SK-N-MC (cell line): ENCODE measurements at places on chromosomes 11 and 22.

- no peak for DNase-seq
These were observed 533.5 kb downstream of the TBC1D22A start for GRCh38 chr22:47295982-47296381.

- DNase-seq: no peak
These were observed 12.1 kb downstream of the TRPM5 start for GRCh38 chr11:2432171-2432621.

DNA sequence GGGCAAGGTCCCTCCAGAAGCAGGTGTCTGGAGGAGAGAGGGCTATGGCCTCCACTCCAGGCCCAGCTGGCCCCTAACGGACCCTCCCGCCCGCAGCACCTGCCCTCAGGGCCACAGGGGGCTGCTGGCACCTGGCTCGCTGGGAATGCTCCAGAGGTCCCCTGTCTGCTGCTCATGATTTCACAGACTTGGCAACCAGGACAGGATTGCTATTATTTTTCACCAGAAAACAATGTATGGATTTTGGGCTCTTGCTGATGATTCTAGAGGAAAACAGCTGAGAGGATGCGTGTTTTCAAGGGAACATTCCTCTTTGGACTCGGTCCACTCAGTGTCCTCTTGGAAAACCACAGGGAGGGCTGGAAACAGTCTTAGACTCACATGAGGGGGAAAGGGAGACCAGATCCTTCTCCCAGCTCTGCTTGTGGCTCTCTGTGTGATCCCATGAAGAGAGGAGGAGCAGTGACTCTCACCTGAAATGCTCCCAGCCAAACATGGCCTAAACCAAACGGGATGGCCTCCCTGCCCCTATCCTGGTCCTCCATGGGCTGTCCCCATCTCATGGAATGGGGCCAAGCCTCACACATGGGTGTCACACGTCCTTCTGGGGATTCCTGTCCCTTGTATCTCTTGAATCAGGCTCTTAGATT, 15.8 kb downstream of the MYEOV start:
- DNase-seq: no peak

DNA sequence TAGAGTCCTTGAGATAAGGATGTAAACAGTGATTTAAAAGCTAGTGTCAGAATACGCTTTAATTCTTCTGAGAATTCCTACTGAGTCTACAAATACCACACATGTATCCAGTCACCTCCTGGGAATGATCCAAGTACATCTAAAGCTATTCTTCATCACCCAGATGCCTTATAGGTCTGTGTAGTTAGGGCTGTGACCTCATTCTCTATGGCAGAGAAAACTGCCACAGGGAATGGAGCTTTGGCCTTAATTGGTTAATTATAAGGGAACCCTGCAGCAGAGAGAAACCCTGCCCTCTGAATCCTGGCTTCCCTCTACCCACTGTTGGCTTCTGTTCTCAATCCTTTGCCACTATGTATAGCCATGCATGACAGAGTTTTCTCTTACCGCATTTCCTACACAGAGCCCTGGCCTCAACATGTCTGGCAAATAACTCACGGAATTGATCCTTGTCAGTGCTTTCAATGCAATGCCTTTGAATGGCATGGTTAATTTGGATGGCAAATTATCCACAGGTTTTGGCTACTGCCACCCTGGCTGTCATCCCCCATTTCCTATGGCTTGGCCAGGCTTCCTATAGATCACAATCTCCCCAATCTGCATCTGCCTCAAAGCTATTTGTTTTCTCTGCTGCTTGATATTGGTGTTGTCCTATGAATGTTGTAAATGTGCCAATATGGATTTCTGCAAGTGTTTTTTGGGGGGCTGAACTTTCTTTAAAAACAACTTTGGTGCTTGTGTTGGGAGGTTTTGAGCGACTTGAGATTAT, 2.9 kb downstream of the DIXDC1 start:
- DNase-seq: no peak

- no peak for DNase-seq
These were observed 62.1 kb upstream of the SLC5A12 start for GRCh38 chr11:26783997-26784396.

GRCh38 chr11:64518928-64519327, 72.1 kb upstream of the SLC22A12 start:
- no peak for DNase-seq

- no peak for DNase-seq
These were observed 73.2 kb upstream of the CLDN5 start for GRCh38 chr22:19597399-19597735.

DNA sequence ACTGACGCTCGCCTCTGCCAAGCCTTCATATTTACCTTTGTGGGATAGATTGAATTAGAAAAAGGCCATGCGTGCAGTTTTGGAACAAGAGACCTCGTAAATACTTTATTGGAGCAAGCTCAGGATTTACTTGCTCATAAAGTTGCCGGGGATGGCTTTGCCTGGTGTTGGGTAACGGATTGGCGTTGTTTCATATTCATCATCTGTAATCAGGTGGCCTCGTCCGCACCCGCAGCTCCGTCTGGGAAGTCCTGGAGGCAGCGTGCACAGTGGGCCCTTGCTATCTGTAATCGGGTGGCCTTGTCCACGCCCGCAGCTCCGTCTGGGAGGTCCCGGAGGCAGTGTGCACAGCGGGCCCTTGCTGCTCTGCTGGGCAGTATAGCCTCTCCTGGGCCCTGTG, 1209.3 kb downstream of the BRD1 start:
- no peak for DNase-seq

DNA sequence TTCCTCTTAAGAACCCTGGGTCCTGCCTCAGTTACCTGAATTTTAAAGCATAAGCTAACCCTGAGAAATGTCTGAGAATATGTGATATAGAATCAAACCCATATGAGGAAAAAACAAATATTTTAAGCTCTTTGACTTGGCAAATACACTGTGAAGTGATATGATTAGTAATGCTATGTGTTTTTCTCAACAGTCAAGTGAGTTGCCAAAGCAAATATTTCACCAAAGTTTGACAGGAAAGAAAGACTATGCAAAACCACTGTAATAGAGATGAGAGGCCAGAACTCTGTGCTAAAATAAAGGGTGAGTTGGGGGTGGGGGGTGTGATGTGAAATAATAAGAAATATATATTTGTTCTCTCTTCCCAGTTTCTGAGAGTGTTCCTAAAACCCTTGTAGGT, 613.5 kb upstream of the CCDC179 start:
- no peak for DNase-seq

DNA sequence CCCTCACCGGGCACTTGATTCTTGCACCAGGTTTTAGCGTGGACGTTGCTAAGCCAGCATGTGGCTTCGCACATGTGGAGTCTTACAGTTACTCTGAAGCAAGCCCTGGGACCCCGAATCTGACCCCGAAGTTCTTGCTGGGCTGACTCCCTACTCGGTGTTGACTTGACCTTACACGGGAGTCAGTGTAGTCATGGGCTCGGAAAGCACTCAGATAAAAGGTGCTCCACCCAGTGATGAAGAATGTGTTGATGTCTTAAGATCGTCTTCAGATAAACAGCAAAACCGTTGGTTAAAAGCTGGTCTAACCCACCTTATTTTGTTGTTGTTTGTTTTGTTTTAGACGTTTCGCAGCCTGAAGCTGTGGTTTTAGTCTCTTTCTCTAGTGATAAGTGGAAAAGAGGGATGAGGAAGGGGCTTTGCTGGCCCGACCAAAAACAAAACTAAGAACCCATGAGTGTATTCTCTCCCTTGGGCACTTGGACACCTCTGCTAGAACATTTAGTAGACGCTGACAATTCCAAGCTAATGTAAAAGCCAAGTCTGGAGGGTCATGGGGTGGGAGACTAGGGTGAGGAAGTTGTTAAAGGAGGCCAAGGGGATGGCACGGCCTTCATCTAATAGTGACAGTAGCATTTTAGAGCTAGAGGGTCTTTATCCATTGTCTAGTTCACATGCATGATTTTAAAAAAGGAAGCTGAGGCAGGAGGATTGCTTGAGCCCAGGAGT, 69.9 kb downstream of the BCR start:
- no peak for DNase-seq

DNA sequence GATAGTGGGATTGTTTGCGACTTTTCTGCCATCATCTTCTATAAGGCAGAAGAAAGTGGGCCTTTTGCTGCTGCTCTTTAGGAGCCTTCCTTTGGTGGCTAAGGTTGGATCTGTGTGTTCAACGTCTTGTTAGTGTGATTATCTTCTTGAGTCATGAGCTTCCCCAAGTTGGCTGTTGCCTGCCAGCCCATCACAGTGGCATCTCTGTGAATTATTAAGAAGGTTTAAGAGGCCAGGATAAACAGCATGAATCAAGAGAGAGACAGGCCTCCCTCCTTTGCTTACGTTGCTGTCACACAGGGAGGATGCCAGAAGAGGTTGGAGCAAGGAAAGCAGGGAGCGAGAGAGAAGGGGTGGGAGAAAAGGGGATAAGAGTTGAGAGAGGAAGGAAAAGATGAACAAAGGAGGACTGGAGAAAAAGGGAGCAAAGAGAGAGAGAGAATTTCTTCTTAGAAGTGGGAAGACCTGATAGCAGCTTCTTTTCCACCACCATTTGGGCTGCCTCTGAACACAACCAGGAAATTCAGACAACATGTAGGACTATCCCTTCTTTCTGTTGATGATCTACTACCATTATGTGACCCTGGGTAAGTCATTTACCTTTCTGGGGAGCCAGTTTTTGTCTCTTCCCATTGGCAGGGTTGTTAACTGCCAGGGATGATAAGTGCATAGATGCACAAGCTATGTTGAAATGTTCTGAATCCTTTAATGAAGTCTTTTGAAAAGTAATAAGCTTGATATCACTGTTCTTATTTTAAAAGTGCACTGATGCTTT, 126.5 kb downstream of the NAV2 start:
- no peak for DNase-seq

- no peak for DNase-seq
These were observed 9.6 kb downstream of the SMTNL1 start for GRCh38 chr11:57546869-57547475.
